GM23338 (cell line): ENCODE measurements at places on chromosomes 16 and 17.

GRCh38 chr17:146546-146945 lies 9.2 kb downstream of the SCGB1C2 start:
- DNase-seq: no peak
- H3K4me3 ChIP-seq: no peak overlapping the region
- H3K4me1 ChIP-seq: peaks cover 3% of the 10 kb centered on the region; the same call in 1 of the 2 replicates
- no peaks in the 10 kb centered on the region; the same call in none of the 2 replicates for H3K27me3 ChIP-seq
- H3K36me3 ChIP-seq: no peaks in the 10 kb centered on the region

- H3K4me3 ChIP-seq: no peak overlapping the region
- no peak overlapping the region for H3K27ac ChIP-seq
- DNase-seq: no peak
- H3K4me1 ChIP-seq: peaks cover 4% of the 10 kb centered on the region; the same call in 1 of the 2 replicates
- H3K36me3 ChIP-seq: no peaks in the 10 kb centered on the region
Observed at GRCh38 chr16:2095315-2095853, 40.3 kb downstream of the PKD1 start.

DNA sequence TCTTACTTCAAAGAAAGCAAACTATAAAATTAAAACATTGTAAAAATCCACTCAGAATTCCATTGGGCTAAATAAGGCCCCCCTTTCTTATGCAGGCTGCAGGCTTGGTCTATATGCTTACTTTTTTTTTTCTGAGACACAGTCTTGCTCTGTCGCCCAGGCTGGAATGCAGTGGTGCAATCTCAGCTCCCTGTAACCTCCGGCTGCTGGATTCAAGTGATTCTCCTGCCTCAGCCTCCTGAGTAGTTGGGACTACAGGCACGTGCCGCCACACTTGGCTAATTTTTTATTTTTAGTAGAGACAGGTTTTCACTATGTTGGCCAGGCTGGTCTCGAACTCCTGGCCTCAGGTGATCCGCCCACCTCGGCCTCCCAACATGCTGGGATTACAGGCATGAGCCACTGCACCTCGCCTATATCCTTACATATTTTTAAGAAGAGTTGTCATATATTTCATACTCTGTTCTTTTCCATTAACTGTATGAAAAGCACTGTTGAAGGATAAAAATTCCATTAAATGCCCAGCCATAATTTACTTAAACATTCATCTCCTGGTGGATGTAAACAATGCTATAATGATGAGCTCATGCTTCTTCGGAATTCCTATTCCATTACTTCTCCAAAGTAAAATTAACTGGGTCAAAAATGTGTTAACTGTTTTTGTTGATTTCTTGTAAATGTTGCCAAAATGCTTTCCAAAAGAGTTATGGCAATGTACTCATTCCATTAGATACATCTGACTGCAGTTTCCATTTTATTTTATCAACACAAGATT lies 17.8 kb downstream of the SNN start:
- no peak for DNase-seq
- no peak overlapping the region for H3K4me3 ChIP-seq
- H3K27me3 ChIP-seq: no peaks in the 10 kb centered on the region
- peaks cover 8% of the 10 kb centered on the region; the same call in 1 of the 2 replicates for H3K36me3 ChIP-seq
- H3K4me1 ChIP-seq: 0 out of 2 replicates have a peak, but pooled peaks cover 4% of the 10 kb centered on the region
- 0 out of 2 replicates have a peak overlapping the region, but pooled peaks have one; percentile 30 for H3K27ac ChIP-seq

DNA sequence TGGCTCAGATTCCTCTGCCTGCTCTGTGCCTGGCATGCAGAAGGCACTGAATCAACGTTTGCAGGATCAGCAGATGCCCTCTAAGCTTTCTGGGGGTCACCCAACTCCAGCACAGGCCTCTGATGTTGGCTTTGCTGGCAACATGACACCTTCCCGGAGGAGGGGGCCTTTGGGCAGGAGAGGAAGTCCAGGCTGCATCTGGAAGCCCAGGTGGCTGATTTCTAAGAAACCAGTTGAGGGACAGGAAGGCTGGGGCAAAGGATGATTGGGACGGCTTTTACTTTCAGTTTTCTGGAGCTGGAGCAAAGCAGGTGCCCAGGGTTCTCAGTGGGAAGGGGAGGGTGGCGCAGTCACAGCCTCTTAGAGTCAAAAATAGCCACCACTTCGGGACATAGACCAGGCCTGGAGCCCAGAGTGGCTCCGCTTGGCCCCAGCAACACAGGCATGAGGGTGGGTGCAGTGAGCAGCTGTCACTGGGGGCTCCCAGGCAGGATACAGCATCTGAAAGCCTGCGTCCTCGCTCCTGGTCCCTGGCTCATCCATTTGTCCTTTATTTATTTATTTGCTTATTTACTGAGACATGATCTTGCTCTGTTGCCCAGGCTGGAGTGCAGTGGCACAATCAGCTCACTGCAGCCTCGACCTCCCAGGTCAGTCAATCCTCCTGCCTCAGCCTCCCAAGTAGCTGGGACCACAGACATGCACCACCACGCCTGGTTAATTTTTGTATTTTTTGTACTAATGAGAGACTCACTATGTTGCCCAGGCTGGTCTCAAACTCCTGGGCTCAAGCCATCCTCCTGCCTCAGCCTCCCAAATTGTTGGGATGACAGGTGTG lies 15.1 kb downstream of the SOCS1 start:
- H3K4me3 ChIP-seq: no peak overlapping the region
- DNase-seq: peak; percentile 62
- H3K36me3 ChIP-seq: no peaks in the 10 kb centered on the region
- peak overlapping the region; percentile 55; the same call in 1 of the 2 replicates for H3K27ac ChIP-seq

- H3K36me3 ChIP-seq: no peaks in the 10 kb centered on the region
Observed at GRCh38 chr16:17380613-17381012, 90.1 kb downstream of the XYLT1 start.

DNA sequence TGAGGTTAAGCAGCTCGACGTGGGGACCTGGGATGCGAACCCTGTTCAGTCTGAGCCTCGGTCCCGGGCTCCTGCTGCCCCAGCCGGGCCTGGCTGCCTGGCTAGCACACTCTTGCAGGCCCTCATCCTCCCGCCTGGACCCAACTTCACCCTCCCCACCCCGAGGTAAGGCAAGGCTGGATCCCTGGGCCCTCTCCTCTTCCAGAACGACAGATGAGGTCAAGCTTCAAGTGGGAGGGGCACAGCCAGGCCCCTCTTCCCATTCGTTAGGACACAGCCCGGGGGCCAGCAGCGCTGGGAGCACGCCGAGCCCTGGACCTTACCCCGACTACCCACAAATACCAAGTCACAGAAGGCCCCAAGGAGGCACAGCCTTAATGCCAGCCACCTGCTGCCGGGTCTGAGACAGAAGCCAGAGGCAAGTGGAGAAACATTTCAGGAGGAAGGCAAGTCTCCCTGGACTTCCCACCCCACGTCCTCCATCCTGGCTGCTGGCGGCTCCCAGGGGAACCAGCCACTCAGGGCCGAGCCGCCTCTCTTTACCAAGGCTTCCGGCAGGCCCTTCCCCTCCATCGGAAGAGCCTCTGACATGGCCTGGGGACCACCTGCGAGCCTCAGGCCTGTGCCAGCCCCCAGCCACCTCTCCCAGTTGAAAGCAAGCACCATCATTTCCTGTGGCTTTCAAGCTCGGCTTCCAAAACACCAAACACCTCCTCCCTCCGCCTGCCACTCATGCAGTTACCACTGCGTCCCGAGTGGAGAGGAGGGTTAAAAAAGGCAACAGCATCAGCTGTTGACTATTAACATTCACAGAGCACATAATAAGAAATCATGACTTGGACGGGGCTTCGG lies 59.9 kb downstream of the RPH3AL start:
- H3K27me3 ChIP-seq: no peaks in the 10 kb centered on the region
- no peaks in the 10 kb centered on the region for H3K4me1 ChIP-seq
- no peaks in the 10 kb centered on the region for H3K36me3 ChIP-seq
- DNase-seq: no peak
- H3K27ac ChIP-seq: no peak overlapping the region
